ENCODE measurements at places on chromosomes 3 and 15.
A peak's percentile ranks its signal among the peaks of the same experiment; 100 is the strongest.

- no peak for DNase-seq
Observed at GRCh38 chr3:157310329-157311052, 126.2 kb upstream of the PTX3 start.

- DNase-seq: no peak
Observed at GRCh38 chr3:76872999-76873398, 166.9 kb upstream of the ROBO2 start.

DNA sequence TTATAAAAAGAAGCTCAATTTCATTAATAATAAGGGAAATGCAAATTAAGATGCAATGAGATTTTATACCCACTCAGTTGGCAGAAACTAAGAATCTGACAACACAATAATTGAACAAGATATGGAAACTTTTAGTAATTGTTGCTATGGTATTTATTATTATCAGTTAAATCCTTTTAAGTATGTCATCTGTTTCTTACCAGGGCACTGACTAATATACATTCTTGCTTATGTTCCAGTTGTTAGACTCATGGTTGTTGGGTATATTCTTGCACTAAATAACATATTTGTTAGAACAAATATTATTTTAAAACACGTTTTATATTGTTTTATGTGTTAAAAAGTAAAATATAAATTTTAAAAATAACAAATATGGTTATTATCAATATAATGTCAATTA is 690.3 kb downstream of the MECOM start:
- no peak for DNase-seq

DNA sequence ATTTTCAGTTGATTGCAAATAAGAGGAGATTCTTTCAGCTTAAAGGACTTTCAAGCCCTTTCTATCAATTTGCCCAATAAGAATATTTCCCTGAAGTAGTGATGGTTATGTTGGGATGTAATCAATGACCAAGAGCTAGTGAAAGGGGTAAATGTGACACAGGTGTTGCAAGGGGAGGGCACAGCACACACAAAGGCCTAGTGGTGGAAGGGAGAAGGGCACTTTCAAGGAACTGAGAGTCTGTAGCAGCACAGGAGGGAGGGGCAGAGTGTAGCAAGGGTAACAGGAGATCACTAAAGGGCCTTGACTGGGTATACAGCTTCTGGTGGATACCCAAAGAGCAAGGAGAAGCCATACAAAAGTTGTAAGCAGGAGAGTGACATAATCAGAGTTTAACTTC is 217.8 kb upstream of the ARHGEF26 start:
- DNase-seq: no peak

GRCh38 chr3:46552538-46552937 is 13.6 kb downstream of the LRRC2 start:
- DNase-seq: no peak

GRCh38 chr15:71411538-71412482 is 296.5 kb downstream of the THSD4 start:
- DNase-seq: no peak

DNA sequence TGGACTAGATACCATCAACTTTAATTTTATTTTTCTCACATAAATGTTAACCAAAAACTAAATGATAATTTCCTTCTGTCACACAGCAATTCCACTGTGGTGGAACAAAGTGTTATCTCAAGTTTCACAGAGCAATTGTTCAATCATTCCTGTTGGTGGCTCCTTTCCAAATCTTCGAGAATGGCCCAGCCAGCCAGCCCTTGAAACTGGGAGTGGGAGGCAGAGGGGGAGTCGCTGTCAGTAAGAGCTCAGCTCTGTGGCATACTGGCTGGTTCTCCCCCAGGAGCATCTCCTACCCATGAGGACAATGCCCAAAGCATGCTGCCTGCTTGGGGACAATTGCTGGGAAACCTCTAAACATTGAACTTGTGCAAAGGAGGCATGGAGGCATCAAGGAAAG is 47.7 kb downstream of the MECOM start:
- DNase-seq: no peak

DNA sequence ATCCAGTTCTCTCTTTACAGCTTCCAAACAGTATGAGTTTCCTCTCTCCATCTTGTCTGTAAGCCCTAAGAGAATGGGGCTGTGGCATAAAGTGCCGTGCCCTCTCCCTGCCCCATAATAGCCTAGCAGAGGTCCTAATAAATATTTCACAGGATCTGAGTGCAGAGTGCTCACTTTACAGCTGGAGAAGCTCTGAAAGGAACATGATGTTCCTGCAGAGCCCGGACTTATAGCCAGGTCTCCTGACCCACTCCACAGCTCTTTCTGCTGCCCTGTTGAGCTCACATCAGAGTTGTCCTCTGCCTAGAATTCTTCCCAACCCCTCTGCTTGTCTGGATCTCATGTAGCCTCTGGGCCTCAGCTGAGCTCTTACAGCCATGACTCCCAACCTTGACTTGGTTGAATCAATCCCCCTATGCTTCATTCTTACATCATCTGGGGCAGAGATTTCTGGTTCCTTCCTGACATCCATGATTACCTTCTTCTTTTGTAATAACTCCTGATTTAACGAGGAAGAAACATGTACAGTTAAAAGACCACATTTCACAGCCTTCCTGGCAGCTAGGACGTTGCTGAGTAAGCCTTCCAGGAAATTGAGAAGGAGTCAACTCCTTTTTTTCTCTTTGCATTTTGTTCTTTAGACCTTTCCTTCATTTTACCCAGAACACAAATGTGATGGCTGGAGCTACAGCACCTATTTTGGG is 135.3 kb downstream of the RPLP1 start:
- DNase-seq: no peak

DNA sequence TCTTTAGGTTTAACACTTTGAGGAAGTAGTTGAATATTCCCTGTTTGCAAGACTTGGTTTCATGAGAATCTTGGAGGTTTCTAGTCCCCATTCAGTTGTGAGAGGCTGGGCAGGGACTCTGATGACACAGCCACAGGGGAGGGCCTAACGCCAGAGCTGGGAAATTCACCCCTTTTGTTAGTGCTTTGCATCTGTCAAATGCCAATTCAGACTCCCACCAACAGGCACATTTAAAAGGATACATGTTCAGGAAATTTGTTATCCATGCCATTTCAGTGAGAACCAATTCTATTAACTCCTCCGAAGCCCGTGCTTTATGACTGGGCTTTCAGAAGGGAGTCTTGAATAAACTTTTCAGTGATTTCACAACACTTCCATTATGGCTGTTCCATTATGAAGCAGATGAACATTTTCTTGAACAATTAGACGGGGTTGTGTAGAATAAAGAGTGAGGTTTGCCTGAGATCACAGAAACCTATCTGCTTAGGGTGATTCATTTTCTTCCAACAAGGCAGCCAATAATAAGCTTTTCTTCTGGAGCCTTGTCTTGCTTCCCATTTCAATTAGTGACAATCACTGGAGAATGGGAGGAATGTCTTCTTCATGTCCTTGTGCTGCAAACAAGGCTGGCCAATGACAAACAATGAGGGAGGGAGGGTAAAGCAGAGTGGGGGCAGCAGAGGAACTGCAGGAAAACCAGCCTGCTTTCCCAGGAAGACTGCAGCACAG is 90.6 kb downstream of the SOX14 start:
- no peak for DNase-seq

GRCh38 chr15:26106556-26106955 is 243.4 kb upstream of the ATP10A start:
- no peak for DNase-seq

GRCh38 chr3:107523539-107524325 is 970 bp downstream of the BBX start:
- peak; percentile 12 for DNase-seq

- peak; percentile 23 for DNase-seq
Observed at GRCh38 chr15:67967871-67968431, 86.2 kb upstream of the PIAS1 start.

DNA sequence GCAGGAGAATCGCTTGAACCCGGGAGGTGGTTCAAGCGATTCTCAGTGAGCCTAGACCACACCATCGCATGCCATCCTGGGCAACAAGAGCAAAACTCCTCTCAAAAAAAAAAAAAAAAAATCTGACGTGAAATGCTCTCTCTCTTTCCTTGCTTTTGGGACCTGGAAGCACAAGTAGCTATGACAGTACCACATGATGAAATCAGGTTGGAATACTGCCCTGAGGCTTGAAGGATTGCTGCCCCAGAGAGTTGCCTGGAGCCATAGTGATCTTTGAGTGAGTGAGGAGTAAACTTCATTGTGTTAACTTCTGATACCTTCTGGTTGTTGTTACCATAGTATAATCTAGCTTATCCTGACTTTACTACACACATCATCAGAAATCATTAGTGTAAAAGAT is 23.3 kb downstream of the AKAP13 start:
- DNase-seq: no peak

DNA sequence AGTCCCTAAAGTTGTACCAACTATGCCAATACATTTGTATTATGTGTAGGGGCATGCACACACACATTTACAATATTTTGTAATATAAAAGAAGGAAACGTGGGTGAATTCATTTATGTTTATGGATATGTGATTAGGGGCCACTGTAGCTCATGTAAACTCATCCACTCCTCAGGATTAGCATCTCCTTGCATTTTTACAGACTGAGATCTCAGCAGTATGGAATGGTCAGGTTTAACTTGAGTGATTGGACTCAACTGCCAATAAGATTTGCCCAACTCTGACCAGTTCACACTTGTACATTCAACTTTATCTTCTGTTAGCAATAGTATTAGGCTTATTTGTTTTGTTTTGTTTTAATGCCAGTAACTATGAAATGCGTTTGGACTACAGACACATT is 36.5 kb downstream of the PSMD6 start:
- DNase-seq: no peak

DNA sequence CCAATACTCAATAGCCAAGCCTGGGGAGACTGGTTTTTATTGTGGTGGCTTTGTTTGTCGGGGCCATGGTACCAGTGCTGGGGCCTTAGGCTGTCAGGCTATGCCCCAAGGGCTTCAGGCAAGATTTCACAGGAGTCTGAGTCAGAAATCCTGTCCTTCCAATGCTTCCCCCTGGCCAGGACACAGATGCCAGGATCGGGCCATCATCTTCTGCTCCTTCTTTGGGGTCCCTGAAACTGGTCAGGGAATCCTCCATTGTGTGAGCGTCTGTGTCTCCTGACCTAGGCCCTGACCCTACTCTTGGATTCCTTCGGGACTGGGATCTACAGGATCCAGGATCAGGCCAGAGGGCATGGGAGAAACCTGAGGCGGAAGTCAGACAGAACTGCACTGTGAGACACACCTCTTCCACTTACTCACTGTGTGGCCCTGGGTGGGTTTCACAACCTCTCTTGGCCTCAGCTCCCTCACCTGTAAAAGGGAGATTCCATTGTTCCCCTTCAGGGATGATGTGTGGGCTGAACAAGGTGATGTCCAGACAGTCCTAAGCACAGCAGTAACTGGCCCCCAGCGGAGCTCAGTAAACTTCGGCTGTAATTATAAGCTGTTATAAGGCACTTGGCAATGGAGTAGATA is 292.7 kb downstream of the UACA start:
- DNase-seq: no peak

DNA sequence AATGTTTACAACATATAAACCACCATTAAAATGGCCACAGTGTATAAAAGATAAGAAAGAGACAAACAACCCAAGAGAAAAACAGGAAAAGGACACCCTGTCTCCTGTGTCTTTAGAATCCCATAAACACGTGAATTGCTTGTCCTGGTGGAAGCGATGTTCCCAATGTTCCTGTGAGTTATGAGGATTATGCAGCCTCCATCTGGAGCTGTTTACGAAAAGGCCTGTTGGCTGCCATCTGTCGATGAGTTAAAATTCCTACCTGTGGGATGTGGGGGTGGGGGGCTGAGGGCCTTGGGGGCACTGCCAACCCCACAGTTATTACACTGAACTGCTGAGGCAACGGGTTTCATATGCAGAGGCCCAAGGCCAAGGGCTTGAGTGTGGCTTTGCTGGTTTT is 13.6 kb downstream of the NISCH start:
- DNase-seq: no peak

- DNase-seq: no peak
Observed at GRCh38 chr15:90343302-90343790, 8.7 kb upstream of the ZNF774 start.

GRCh38 chr15:101455291-101456025 is 34.0 kb downstream of the PCSK6 start:
- DNase-seq: no peak

- DNase-seq: no peak
Observed at GRCh38 chr3:102233881-102234280, 200.9 kb upstream of the ZPLD1 start.

GRCh38 chr3:175836617-175837016 is 977.5 kb downstream of the NAALADL2 start:
- no peak for DNase-seq

GRCh38 chr3:100834332-100834731 is 125.0 kb downstream of the TFG start:
- DNase-seq: no peak

- no peak for DNase-seq
Observed at GRCh38 chr15:26807517-26808427, 34.9 kb upstream of the GABRB3 start.

DNA sequence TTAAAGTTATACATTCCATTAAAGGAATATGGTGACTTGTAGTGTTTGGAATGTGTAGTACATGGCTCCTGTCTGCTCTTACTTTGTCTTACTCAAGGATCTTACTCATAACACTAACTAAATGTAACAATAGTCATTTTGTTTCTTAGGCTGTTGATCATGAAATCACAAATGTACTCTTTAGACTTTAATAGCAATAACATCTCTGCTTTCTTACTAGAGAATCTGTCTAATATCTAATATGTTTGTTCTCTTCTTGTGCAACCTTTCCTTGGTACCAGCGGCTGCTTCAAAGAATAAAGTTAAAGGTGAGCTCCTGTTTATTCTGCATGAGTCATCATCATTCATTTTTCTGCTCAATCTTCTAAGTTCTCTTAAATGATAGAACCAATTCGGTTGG is 767.5 kb downstream of the CADM2 start:
- DNase-seq: no peak

DNA sequence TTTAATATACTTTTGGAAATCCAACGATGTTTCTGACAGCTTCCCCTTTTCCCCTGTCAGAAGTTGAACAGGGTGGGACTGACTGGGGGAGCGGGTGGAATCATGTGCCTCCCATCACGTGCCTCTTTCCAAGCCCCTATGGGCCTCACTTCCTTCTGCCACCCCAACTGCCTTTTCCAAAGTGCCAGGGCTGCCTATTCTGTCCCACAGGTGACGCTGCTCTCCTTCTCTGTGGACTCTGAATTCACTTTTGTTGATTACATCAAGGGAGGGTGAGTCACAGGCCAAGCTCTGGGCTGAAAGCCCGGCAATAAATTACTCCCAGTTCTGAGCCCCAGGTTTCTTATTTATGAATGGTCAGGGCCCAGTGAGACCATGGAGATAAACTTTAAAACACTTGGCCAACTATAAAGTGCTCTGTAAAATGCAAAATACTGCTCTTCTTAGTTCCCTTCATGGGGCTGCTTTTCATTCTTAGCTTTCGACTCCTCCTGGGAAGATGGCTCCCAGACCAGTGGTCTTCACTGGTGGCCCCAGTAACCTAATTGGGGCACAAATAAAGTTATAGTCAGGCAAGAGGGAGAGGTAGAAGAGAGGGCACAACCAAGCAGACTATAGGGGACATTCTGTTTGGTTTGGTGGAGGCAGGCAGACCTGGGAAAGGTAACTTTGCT is 12.3 kb downstream of the CPNE9 start:
- DNase-seq: peak; percentile 89

- no peak for DNase-seq
Observed at GRCh38 chr15:48479751-48480150, 148.5 kb downstream of the DUT start.

Measured in H54 (cell line).